ENCODE measurements at places on chromosomes 3 and 15.

DNA sequence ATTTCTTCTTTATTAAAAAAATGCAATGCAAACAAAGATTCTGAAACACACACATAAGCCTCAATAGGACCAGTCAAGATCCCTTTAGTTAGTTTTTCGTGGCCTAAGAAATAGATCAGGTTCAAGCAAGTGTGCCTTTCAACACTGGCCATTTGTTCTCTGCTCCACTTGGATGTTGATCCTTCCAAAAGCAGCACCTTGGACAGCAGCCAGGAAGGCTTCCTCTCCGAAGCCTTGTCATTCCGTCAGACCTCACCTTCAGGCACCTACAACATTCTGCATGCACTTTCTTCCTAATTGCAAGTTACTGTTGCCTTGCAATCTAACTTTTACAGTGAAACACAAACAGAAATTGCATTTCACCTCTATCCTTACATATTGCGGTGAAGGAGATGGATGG, 155.9 kb upstream of the FEZF2 start:
- DNase-seq = no peak

- DNase-seq = no peak
These were observed 205.0 kb upstream of the STAC start for GRCh38 chr3:36175113-36175812.

GRCh38 chr15:58398071-58398470, 33.7 kb upstream of the LIPC start:
- DNase-seq = no peak

- DNase-seq = no peak
These were observed 238.7 kb upstream of the BHLHE40 start for GRCh38 chr3:4740397-4741105.

DNA sequence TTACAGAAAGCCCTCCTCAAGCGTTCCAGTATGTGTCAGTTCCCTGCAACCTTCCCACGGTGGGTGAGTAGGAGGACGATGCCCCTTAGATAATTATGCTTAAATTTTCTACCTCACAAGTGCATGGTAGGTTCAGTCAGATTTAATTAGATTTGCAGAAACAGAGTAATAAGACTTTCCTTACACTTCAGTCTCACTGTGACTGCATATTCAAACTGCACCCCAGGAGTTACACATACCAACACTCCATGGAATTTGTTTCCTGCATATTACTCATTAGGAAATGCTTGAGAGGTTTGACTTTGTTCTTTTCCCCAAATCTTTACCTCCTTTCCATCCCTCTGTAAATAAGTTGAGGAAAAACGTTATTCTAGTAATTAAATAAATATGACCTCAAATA, 108.8 kb downstream of the ARRDC4 start:
- no peak for DNase-seq

DNA sequence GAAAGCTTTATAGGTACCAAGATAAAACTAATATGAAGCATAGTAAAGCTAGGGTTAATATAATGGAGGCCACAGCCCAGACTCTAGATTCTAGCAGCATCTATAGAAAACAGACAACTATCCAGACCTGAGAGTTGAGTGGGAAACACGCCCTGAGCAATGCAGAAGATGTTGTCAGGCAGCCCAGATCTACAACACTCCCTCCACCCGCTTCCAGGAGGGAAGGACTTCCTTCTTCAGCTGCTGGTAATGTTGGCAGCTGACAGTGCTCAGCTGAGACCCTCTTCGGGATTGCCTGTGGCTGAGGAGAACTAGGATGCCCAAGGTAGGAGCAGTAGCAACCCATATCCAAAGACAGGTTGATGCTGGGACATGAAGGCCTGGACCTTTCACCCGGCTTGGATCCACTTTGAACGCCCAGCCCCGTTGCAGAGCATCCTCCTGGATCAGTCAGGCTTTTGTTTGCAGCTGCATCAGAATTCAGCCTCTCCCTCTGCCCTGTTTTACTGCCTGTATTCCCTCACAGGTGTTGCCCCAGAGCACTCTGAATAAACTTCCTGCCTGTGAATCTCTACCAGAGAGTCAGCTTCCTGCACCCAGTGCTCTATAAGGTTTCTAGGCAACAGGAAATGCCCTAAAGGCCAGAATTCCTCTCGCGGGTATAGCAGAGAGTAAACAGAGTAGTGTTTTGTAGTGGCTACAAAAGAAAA, 174.7 kb upstream of the IL12A start:
- no peak for DNase-seq

GRCh38 chr3:45807133-45807532, 10.8 kb upstream of the SLC6A20 start:
- DNase-seq = no peak

- no peak for DNase-seq
These were observed 26.5 kb upstream of the CLRN1 start for GRCh38 chr3:150998996-150999395.

All from AG20443 (cell line).